ENCODE measurements at places on chromosomes 1 and 21.

GRCh38 chr1:230061801-230062200 is 5.2 kb upstream of the GALNT2 start:
- DNase-seq, result no peak

DNA sequence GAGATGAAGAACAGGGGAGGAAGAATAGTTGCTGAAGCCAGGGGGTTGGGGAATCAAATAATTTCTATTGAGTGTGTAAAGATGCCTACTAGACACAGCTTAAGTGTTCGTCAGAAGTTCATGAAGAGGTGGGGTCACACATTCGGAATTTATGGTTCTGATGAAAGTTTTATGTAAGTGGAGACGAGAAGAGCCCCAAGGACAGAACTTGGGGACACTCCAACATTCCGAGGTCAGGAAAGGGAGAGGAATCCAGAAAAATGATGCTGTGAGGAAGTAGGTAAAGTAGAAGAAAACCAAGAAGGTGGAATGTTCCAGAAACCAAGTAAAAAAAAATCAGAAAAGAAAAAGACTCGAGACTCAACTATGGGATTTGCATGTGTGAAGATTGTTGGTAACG is 272.5 kb downstream of the SIPA1L2 start:
- DNase-seq, result no peak

GRCh38 chr1:234536741-234537140 is 57.8 kb upstream of the TARBP1 start:
- no peak for DNase-seq

DNA sequence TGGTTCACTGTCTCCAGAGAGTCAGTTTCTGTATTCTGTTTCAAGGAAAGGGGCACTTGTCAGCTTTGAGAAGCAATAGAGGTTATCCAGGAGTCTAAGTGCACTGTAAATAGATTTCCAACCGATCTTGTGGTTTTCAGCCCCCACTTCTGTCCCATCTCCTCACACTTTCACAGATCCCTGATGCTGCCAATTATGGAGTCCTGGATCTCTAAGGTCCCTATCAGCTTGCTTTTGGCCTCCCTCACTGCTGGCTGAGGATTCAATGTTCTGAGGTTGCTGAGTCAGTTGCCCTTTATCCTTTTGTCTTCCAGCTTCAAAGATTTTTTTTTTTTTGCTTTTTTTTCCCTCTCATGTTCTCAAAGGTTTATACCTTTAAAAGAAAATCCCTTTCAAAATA is 98.4 kb downstream of the DIRAS3 start:
- no peak for DNase-seq

DNA sequence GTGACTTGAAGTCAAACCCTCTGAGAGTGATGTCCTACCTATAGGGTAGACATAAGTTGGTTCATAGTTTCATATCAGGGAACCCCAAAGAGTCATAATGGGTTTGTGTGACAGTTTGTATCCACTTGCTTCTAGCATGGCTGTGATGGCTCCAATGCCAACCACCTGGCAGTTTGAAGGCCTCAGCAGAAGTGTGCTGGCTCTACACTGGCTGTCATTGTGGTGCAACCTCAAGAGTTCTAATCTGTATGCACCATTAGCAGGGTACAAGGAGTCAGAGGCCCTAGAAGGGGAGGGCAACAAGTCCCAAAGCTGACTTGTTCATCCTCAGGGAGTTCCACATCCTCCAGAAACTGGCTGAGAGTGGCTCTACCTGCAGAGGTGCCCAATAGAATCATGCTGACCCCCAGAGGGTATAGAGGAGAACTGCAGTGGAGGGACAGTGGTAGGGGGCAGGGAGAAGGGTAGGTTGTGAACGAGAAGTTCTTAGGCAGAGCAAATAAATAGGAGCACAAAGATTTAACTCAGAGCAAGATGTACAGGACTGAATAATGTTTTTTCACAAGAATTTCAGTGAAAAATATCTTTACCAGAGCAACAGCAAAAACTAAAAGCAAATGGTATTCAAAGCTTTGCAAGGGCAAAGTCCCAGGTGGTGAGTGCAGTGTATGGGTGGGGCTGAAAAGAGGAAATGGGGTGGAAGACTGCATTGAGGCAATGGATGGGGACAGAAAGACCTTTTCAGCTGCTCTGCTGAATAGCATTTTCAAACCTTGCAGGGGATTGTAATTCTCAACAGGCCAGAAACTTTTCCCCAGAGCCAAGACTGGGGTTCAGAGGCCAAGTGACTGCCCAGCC is 3.2 kb downstream of the FCRL2 start:
- DNase-seq, result peak; percentile 79

DNA sequence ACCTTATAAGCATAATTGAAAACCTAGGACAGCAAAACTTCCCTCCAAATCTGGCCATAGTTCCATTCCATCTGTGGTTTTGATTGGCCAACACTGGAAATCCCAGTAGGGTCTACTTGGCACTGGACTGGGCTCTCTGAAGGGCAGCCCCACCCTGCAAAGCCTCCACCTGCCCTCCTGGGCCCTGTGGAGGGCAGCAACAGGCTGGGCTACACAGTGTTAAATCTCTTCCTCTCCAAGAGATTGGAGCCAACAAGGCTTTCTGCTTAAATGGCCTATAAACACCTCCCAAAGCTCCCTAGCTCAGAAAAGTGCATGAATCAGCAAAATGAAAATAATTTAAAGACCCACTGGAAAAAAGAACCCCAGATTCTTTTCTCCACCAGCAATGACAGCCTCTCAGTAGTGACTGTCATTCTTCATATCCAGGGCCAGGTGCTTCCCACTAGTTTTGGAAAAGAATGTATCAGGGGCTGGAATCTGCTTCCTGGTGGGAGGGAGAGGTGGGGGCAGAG is 58.5 kb downstream of the BEND5 start:
- DNase-seq, result no peak

DNA sequence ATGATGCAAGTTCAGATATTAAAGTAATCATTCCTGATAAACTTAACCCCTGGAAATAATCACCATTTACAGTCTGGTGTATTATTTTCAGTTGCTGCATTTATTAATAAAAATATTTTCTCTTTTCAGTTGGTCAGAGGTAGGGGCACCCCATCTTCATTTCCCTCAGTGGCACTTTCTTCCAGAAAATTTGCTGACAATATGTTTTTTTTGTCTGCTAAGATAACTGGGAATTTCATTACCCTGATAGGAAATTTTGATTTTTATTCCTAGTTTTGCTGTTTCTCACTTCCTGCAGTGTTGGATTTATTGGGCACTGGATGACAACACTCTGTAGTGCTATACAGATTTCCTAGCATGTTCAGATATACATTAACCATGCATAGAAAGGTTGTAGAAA is 33.1 kb upstream of the APOBEC4 start:
- DNase-seq, result no peak

GRCh38 chr21:25790122-25790877 is 55.5 kb downstream of the GABPA start:
- peak; percentile 63 for DNase-seq

- no peak for DNase-seq
These were observed 51.8 kb downstream of the RGS2 start for GRCh38 chr1:192860478-192861185.

DNA sequence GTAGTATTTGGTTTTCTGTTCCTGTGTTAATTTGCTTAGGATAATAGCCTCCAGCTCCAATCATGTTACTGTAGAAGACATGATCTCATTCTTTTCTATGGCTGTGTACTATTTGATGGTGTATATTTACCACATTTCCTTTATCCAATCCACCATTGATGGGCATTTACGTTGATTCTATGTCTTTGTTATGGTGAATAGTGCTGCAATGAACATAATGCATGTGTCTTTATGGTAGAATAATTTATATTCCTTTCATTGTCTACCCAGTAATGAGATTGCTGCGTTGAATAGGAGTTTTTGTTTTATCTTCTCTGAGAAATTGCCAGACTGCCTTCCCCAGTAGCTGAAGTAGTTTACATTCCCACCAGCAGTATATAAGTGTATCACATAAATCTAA is 538.8 kb downstream of the LRRIQ3 start:
- no peak for DNase-seq
